ENCODE measurements at places on chromosomes 4 and X. TPM values are rescaled to one million over a fixed set of nuclear protein-coding genes. Genes with fewer than 3 reads are reported as not detected.

The INTS12 gene
- 20.3 TPM for total RNA-seq

GRCh38 chr4:45160951-45161350, 434.6 kb upstream of the GNPDA2 start:
- DNase-seq: no peak

DNA sequence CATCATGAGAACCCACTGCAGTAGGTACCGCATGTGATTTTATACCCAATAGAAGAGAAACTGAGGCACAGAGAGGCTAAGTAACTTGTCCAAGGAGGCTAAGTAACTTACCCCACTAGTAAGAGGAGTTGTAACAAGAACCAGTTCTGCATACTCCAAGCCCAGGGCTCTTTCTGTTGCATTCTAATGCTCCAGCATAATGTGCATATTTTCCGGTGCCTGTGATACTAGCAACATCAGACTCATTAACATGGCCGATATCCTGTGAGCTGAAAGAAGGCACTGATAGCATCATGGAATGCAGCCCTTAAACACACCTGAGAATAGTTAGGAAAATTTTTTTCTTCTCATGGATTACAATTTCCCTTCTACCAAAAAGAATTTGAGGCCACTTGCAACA, 39.7 kb upstream of the KLF3 start:
- DNase-seq: no peak

GRCh38 chr4:25160714-25161592, 704 bp upstream of the SEPSECS start:
- no peak for DNase-seq

The GAR1 gene
- 18.2 TPM for total RNA-seq

The MAGEC2 gene
- total RNA-seq: not detected

All from activated naive CD8-positive, alpha-beta T cell treated with anti-CD3 and anti-CD28 coated beads, Interleukin-2, amount 10 ng/mL, durations not matched to agents 7 days and 5 days (primary cell).